ENCODE measurements at places on chromosomes 5 and 9.
A peak's percentile ranks its signal among the peaks of the same experiment; 100 is the strongest.

DNA sequence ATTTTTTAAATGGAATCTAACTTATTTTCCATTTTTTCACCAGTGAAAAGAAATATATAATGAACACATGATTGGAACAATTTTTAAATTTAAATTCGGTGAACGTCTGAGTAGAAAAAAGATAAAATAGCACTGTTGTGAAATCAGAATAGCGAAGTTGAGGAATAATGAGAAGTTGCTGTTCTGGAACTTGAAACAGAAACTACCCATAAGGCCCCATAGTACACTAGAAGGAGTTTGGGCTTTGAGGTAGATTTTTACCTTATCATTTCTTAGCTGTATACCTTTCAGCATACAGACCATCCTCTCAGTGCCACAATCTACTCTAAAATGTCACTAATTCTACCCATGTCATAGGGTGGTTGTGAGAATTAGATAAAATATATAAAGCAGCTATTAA lies 35.1 kb downstream of the TDRD7 start:
- DNase-seq = no peak

DNA sequence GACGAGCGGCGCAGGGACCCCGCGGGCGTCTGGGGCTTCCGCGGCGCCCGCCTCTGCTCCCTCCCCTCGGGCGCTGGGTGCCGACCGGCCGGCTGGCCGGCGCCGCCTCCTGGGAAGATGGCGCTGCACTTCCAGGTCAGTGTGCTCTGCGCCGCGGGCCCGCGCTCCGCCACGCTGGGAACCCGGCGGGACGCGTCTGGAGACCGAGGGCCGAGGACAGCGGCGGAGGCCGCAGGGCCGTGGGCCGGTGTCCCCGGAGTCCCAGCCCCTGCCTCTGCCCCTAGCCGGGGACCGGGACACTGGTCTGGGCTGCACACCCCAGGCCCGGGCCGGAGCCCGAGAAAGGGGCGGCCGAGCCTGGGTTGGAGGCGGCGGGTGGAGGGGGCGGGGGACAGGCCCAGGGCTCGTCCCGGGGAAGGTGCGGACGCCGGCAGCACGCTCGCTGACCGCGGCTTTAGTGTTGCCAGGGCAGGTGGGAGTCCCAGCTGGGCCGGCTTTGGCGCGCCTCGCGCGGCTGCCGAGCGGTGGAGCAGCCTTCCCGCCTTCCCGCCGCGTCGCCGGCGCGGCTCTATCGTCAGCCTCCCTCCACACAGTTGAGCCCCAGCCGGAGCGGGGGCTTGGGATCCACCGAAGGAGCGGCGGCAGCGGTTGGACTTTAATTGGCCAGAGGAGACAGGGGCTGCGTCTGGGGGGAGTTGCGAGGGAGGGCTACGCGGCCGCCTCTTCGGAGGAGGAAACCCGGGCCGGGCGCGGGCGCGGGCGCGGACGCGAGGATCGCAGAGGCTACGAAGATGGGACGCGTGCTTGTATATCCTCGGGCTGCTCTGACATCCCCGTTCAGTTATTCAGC lies at the start of gene RANBP17:
RANBP17 (plus strand) TSS at position 102 of the 850 bp plus-strand sequence.
- peak; percentile 79 for DNase-seq

GRCh38 chr5:72366324-72366976 lies 46.3 kb downstream of the PTCD2 start:
- DNase-seq = peak; percentile 82

DNA sequence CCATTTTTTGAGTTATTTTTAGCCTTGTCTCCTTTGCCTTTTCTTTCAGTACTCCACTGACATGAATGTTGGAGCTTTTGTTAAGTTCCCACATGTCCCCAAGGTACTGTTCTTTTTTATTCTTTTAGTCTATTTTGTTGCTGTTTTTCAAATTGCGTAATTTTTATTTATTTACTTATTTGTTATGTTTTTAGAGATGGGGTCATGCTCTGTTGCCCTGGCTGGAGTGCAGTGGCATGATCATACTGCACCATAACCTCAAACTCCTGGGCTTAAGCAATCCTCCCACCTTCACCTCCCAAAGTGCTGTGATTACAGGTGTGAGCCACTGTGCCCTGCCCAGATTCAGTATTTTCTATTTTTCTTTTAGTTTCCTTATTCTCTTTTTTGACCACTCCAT lies 5.4 kb upstream of the PCDHA1 start:
- no peak for DNase-seq

DNA sequence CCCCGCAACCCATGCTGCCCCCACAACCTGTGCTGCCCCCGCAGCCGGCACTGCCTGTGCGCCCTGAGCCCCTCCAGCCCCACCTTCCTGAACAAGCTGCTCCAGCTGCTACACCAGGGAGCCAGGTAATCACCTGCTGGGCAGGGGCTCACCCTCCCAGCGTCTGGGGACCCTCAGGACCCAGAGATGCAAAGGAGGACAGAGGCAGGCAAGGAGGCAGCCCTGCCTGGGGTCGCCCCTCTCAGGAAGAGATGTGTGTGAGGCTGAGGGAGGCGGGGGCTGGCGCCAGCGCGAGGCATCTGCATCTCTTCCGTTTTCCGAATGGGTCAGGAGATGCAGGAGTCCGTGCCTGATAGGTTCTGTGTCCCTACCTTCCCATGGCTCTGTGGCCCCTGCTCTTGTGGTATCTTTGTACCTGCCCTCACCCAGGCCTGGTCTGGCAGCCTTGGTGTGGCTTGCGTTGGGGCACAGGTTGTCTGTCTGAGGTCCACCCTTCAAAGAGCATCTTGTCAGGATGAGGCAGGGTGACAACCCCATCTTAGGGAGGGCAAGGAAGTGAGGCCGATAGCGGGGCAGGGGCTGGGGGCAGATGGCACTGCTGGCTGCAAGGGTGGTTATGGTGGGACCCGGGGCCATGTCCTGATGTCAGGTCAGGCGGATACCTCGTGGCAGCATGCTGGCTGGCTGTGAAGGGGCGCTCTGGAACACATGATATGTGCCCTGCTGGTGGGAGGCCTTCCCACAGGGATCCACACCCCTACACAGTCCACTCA lies 75.7 kb downstream of the WNK2 start:
- no peak for DNase-seq

DNA sequence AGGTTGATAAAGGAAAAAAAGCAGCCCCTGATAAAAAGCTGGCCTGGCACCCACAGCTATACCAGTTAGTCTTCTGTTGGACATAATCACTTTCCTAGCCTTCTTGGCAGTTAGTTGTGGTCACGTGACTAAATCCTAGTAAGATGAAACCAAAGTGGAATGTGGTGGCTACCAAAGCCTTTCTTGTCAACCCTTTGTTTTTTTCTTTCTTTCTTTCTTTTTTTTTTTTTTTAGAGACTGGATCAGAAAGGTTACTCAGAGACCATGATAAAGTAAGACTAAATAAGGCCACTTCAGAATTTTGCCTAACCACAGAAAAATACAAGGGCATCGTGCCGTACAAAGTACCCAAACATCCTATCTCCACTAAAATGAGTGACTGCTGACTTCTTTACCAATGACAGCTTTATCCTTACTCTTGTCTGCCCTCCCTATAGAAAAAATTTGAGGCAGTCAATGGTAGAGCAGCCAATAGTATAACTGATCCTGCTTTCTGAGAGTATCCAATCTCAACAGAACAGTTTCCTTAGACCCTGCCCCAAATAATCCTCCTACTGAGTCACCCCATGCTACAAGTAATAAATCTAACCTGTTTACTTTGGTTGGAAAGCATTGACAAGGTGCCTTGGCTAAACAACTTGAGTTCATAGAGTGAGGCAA lies 14.2 kb upstream of the KIF27 start:
- DNase-seq = peak; percentile 80

- DNase-seq = peak; percentile 66
These were observed 45.5 kb downstream of the SPOCK1 start for GRCh38 chr5:137453483-137454080.

DNA sequence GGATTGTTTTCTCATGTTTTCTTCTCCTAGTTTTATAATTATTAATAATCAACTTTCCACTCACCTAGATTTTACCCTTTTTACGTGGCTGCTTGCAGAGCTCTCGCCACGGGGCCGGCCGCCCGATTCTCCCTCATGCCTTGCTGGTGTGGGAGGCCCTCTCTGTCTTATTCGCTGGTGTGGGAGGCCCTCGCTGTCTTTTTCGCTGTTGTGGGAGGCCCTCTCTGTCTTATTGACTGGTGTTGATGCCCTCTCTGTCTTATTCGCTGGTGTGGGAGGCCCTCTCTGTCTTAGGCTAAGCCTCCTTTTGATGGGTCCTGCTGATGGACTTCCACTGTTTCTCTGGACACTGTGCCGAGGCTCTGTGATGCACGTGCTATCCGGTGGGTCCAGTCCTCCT lies 161.3 kb upstream of the IRX2 start:
- no peak for DNase-seq

DNA sequence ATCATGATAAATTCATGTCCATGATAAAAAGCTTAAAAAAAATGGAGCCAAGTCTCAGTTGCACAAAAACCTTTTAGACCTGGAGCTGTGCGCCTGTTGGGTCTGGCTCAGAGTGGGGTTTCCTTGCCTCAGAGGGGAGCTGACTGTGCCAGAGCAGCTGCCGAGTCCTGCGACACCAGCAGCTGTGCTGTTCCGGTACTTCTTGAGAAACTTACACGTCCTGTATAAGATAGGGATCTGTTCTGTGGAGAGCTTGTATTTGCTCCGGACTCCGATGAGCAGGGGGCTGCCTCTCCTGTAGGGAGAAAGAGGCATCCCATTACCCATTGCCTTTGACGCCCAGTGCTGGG lies 28.6 kb downstream of the GFPT2 start:
- no peak for DNase-seq

DNA sequence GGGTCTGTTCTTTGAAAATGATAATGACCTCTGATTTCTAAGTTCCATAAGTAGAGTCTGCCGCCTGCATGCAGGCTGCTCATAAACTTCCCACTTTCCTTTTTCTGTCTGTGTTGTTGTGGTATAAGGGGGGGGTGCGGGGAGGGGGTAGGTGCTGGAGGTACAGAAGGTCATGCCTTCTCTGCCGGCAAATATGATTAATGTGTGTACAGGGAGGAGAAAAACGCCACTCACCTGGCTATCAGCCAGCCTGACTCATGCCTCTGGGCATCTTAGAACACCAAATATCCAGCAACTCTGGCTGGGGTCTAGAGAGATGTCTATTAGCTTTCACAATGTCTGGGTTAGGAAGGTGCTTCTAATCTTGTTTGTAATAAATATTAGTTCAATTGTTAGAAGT lies 128.3 kb downstream of the EFNA5 start:
- peak; percentile 83 for DNase-seq

GRCh38 chr9:72300873-72301272 lies 64.1 kb downstream of the ZFAND5 start:
- no peak for DNase-seq

DNA sequence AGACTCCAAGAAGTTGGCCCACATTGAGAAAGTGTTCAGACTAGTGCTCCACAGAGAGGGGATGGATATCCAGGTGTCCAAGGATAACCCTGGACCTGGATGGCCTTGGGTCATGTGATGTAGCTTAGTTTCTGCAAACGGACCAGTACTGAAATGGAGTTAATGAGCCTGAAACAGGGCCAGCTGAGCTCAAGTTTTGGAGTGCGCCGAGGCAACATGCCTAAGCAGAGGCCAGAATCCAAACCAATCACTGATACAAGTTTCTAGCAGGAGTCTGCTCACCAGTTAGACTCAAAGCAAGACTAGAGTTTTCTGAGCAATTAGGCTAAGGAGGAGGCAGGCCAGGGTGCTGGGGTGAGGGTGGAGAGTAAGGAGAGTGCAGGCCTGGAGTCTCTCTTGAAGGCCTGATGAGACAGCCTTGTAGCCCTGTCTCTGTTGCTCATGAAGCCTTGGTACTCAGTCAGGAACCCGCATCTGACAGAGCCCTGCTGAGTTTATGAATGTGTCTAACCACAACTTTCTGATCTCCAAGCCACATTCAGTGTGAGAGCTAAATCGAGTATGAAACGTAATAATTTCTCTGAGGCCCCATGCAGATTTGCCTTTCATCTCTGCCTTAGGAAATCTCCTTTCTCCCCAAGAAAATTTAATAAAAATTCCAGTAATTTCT lies 68.9 kb upstream of the EQTN start:
- DNase-seq = peak; percentile 41

DNA sequence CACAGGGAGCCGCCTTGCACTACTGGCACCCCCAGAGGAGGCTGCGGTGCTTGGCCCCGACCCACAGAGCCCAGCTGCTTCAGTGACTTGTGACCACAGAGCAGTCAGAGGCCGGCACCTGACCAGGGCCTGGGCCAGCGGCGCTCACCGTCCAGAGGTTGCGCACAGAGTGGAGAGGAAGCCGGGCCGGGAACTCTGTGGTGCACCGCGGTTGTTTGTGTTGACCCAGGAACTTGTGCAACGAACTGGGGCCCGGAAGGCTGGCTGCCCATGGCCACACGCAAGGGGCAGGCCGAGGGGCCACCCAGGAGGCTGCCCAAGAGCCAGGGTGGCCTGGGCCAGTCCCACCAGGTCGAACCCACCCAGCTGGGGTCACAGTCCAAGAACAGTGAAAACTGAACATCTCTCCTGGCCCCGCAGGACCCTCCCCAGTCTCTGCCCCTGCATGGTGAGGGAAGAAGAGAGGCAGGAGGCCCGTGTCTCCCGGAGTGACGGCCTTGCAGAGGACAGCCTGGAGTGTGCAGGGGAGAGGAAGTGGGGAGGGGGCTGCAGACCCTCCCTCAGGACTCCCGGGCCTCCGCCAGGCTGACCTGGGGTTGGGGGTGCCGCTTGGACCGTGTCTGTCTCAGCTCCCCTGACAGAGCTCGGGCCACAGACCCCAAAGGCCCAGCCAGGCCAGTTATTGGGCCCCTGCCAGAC lies 42.8 kb upstream of the EGFL7 start:
- no peak for DNase-seq

DNA sequence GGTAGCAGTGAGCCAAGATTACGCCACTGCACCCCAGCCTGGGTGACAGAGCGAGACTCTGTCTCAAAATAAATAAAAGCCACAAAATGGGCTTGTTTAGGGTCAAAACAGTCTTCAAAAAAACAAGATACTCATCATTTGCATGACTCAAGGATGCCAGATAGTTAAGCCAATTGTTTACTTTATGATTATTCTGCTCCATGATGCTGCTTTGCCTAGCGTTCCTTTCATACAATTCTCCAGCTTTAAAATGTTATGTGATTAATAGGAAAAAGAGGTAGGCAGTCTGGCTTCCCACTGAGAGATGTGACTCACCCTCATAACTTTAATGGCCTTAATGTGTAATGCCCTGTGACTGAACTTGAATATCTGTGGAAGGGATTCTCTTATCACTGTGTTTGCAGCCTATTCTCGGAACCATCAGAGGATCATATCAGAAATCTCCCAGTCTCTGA lies 364.6 kb upstream of the TRPC7 start:
- peak; percentile 99 for DNase-seq

DNA sequence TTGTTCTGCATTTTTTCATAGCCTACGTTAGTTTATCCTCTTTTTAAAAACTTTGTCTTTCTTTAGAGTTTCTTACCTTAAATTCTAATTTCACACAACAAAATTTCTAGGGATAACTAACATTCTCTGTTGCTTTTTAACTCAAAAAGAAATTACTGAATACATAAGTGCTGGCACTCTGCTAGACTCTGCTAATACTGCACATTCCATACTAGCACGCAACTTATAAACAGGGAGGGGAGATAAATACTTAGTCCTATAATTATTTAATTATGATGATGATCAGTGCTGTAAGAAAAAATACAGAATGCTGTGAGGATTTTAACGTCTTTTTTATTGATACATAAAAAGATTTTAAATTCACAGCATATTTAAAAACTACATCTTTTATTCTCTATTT lies 25.1 kb downstream of the RNF145 start:
- peak; percentile 38 for DNase-seq

Data from fibroblast of skin of back (primary cell).